ENCODE measurements at places on chromosomes 3 and 15.

DNA sequence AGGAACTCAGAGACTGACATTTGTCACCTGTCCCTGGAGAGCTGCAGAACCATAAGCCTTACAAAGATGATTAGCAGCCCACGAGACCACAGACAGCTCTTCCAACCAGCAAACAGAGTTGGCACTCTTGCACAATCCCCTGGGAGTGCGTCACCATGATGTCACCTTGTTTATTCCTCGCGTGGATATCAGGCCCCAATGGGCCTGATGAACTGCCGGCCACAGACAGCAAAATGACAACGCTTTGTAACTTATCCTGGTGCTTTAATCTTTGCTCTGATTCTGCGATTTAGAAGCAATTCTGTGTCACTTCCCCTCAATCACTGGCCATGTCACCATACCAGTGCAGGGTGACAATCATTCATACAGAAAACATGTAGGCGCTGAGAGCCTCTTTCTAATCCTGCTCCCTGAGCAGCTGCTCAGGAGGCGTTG, 89.2 kb downstream of the TAMM41 start:
- H3K27me3 ChIP-seq, result peaks cover 9% of the 10 kb centered on the region
- no peak for DNase-seq
- no peak overlapping the region for H3K4me3 ChIP-seq
- H3K4me1 ChIP-seq, result no peaks in the 10 kb centered on the region

DNA sequence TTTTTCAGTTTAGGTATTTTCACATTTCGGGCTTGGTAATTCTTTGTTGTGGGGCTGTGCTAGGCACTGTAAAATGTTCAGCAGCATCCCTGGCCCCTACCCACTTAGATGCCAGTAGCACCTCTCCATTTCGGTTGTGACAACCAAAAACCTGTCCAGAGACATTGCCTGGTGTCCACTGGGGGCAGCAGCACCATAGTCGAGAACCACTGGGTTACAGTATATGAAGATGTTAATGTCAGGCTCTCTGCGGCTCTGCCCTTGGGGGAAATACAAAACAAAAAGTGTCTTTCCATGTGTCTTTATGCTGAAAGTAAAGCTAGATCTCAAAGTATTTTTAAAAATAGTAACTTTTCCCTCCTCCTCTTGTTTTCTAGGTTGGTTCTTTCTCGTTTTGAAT, 177.2 kb downstream of the ITPR1 start:
- H3K27ac ChIP-seq, result no peak overlapping the region
- H3K36me3 ChIP-seq, result peaks cover 3% of the 10 kb centered on the region
- H3K4me1 ChIP-seq, result peaks cover 10% of the 10 kb centered on the region
- peaks cover 6% of the 10 kb centered on the region for H3K27me3 ChIP-seq
- no peak for DNase-seq

DNA sequence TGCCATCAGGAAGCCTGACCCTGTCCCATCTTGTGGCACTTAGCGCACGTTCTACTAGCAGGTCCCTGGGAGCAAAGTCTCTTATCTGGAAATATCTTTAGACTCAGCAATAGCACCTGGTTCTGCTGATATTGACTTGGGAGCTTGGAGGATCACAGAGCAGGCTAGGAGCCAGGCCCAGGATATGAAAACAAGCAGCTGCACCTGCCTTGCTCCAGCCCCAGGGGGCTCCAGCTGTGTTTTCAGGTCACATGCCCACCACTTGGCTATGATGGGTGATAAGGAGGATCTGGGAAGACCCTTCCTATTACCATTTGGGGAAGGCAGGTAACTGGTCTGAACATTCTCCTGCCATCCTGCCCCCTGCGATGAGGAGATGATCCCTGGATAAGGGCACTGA, 87.8 kb downstream of the C3orf70 start:
- H3K4me1 ChIP-seq, result no peaks in the 10 kb centered on the region
- no peak for DNase-seq
- no peak overlapping the region for H3K27ac ChIP-seq
- H3K4me3 ChIP-seq, result no peak overlapping the region

DNA sequence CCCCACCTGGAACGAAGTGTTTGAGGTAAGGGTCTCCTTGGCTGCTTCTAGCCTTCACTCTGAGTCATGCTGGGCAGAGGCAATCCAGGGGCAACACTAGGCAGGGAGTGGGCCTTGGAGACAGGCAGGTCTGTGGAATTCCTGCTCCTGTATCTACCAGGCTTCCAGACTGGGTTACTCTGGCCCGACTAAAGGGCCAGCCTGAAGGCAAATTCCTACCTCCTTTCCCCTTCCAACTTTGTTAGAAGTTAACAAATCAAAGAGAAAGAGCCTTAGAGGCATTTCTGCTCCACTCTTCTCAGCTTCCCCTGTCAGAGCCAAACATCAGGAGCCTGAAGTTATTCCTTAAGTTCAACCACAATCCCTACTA, 30.1 kb downstream of the ESYT3 start:
- no peak overlapping the region for H3K27ac ChIP-seq
- H3K4me1 ChIP-seq, result no peaks in the 10 kb centered on the region
- no peaks in the 10 kb centered on the region for H3K36me3 ChIP-seq
- no peak overlapping the region for H3K4me3 ChIP-seq

GRCh38 chr3:169710619-169711018, 47.1 kb upstream of the MECOM start:
- H3K4me3 ChIP-seq, result no peak overlapping the region
- no peaks in the 10 kb centered on the region for H3K27me3 ChIP-seq
- H3K27ac ChIP-seq, result no peak overlapping the region
- H3K36me3 ChIP-seq, result no peaks in the 10 kb centered on the region
- no peak for DNase-seq

DNA sequence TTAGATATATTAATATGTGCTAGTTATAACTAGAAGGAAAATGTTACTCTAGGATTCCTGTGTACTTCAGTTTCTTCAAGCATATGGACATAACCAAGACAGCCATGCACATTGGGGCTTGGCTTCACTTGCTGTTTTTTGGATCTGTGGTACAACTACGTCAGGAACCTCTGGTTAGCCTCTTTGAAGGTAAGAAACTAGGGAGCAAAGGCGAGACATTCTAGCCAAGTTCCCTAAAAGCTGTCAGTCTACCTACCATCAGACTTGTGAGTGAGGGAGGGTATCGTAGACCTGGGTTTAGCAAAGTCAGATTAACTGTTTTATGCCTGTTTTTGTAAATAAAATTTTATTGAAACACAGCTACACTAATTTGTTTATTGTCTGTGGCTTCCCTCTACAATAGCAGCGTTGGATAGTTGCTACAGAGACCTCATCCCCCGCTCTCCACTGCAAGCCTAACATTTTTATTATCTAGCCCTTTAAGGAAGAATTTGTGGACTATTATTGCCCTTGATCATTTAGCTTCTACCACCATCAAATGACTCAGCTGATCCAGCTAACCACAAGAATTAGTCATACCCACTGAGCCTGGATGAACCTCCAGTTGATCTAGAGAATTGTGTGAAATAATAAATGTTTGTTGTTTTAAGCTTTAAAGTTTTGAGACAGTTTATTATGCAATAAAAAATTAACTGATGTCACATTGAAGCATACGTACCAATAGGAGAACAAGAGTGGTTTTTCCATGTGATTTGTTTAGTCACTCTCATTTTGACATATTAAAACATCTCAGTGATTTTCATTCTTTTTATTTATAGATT, 58.1 kb downstream of the RSRC1 start:
- no peaks in the 10 kb centered on the region for H3K27me3 ChIP-seq
- no peak overlapping the region for H3K4me3 ChIP-seq
- no peak overlapping the region for H3K27ac ChIP-seq
- H3K36me3 ChIP-seq, result peaks cover 1% of the 10 kb centered on the region
- DNase-seq, result no peak

DNA sequence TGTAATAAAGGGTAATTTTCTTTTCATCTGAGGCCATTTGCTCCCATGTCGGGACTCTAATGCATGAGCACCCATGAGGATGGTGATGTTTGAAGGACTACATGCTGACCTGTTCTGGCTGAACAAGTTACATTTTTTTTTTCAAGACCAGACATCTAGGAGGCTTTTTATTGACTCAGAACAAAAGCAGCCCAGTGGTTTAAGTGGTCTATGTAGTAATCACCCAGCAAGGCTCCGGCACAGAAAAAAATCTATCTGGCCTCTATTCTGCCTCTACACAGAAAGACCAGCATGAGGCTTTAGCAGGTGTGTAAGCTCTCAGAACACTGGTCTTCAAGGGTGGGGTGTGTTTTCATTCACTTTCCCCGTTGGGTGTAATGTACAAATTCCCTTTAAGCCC, 95.1 kb upstream of the ZBED2 start:
- H3K4me1 ChIP-seq, result peaks cover 15% of the 10 kb centered on the region
- H3K4me3 ChIP-seq, result no peak overlapping the region
- no peak overlapping the region for H3K27ac ChIP-seq

DNA sequence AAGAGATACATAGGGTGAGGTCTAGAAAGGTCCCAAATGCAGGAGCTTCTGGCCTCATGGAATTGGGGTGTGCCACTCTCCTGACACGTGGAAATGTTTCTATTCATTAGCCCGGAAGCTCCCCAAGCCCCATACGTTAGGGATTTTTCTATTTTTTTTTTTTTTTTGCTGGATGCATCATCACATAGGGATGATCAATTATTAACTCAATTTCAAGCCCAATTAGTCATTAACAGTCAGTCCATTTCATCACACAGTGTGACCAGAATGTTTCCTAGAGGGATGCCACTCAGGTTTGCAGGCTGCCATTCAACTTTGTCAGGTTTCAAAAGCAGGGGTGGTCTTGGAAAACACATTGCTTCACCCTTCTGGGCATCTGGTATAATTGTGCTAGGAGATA, 40.7 kb upstream of the MKRN3 start:
- no peak overlapping the region for H3K4me3 ChIP-seq
- peaks cover 18% of the 10 kb centered on the region for H3K4me1 ChIP-seq
- no peak overlapping the region for H3K27ac ChIP-seq
- H3K27me3 ChIP-seq, result no peaks in the 10 kb centered on the region
- H3K36me3 ChIP-seq, result peaks cover 4% of the 10 kb centered on the region
- DNase-seq, result no peak

GRCh38 chr15:85780225-85780985, 14.3 kb downstream of the KLHL25 start:
- H3K4me1 ChIP-seq, result peaks cover 22% of the 10 kb centered on the region
- no peaks in the 10 kb centered on the region for H3K27me3 ChIP-seq
- H3K4me3 ChIP-seq, result no peak overlapping the region
- DNase-seq, result no peak

DNA sequence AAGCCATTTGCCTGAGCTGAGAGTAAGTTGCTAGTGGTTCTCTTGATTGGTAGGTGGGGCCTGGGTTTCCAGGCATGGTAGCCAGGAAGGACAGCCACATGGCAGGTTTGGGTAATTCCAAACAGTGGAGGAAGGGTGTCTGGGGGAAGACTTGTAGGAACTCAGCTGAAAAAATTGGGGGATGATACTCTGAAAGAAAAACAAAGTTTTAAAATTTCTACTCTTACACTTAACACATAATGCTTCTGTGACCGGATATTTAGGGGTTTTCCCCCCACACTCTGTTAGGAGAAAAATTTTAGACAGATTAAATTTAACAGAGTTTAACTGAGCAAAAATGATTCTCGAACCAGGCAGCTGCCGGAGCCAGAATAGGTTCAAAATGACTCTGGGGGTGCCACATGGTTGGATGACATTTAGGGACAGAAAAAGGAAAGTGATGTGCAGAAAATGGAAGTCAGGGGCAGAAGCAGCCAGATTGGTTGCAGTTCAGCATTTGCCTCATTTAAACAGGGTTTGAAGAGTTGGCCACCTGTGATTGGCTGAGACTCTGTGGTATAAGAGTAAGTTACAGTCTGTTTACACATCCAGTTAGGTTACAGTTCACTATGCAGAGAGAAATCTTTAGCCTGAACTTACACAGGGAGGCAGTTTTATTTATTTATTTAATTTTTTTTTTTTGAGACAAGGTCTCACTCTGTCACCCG, 8.1 kb downstream of the B2M start:
- peaks cover 7% of the 10 kb centered on the region for H3K36me3 ChIP-seq
- H3K4me3 ChIP-seq, result no peak overlapping the region
- DNase-seq, result no peak
- no peaks in the 10 kb centered on the region for H3K4me1 ChIP-seq
- H3K27me3 ChIP-seq, result no peaks in the 10 kb centered on the region

GRCh38 chr3:159039286-159039685, 237.4 kb downstream of the MFSD1 start:
- H3K36me3 ChIP-seq, result no peaks in the 10 kb centered on the region
- H3K4me3 ChIP-seq, result no peak overlapping the region
- no peak for DNase-seq
- H3K27ac ChIP-seq, result no peak overlapping the region

DNA sequence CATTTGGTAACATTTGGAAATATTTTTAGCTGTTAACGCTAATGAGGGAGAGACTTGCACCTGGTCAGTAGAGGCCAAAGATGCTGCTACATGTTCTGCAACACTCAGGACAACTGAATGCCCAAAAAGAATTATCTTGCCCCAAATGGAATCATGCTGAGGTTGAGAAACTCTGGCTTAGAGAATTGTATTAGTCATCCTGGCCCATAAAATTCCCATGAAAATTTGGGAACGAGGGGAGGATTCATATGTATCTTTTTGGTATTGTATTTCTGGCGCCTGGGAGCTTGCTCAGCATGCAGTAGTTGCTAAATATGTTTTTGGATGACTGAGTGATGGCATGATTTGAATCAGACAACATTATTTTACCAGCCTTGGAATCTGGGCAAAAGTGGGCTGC, 59.9 kb downstream of the CHL1 start:
- no peaks in the 10 kb centered on the region for H3K4me1 ChIP-seq
- H3K4me3 ChIP-seq, result no peak overlapping the region
- DNase-seq, result no peak
- H3K27me3 ChIP-seq, result no peaks in the 10 kb centered on the region
- no peaks in the 10 kb centered on the region for H3K36me3 ChIP-seq

DNA sequence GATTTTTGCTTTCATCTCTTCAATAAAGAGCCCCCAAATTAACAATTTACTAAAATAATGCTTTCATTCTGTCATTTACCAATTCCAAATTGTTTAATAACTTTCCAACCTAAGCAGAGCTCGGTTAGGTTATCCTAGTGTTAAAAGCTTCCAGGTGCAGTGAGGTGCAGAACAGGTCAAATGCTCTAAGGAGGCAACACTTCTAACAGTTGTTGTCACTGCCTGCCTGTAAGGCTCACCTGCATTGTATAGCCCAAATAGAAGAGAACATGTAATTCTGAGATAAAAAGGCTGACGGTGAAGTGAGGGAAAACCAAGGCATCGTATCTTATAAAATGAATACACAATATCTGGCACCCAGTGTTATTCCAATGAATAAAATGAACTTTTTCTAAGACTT, 9.1 kb downstream of the ZNF280D start:
- H3K27me3 ChIP-seq, result no peaks in the 10 kb centered on the region
- H3K36me3 ChIP-seq, result peaks cover 12% of the 10 kb centered on the region
- no peak overlapping the region for H3K4me3 ChIP-seq
- no peak for DNase-seq
- H3K27ac ChIP-seq, result no peak overlapping the region
- no peaks in the 10 kb centered on the region for H3K4me1 ChIP-seq

- no peak overlapping the region for H3K27ac ChIP-seq
- H3K4me1 ChIP-seq, result peaks cover 13% of the 10 kb centered on the region
- H3K27me3 ChIP-seq, result peaks cover 76% of the 10 kb centered on the region
- H3K4me3 ChIP-seq, result peak overlapping the region; percentile 68
- H3K36me3 ChIP-seq, result no peaks in the 10 kb centered on the region
Measured at GRCh38 chr3:45227071-45227820, 1.2 kb upstream of the TMEM158 start.

All from progenitor cell of endocrine pancreas (in vitro differentiated cells).